ENCODE measurements at places on chromosomes 7 and 10.

- no peak for DNase-seq
Measured at GRCh38 chr7:151142686-151143040, 24.8 kb downstream of the GBX1 start.

DNA sequence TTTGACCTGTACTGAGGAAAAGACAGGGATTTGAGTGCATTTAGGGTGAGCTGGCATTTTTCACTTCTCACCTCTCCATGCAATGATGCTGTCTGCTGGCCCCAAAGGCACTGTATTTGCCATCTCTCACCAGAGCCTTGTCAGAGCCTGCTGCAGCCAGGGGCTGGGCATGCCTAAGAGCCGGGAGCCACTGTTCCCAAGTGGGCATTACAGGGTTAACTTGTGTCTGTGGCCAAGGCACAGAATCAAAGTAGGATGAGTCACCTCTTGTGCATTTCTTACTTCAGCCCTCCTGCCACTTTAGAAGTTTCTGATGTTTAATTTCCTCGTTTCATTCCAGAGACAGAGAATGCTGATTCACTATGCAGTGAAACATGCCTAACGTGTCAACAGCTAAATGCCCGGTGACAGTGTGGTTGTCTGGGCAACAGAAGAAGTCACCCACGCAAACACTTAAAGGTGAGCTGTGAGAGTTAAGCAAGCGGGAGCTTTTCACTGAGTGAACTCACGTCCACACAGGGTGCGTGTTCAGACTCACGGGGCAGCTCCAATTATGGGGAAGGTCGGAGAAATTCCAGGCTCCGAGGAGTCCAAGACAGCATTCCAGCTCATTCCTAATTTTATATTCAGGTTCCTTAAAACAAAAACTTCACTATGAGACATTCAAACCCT, 57.1 kb upstream of the IGFBP3 start:
- no peak for DNase-seq

DNA sequence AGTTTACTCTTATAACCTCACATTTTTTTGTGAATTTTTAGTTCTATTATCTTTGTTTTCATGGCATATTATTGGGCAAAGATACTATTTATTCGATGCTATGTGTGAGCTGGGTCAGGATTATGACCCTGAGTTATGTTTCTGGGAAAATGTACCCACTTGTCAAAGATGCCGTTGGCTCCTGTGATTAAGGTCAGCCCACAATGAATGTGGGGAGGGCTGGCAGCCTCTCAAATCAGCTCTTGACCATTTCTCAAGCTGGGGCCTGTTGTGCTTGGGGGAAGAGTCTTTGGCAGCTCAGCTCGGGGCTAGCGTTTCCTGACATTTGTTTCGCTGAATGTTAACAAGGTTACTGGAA, 97.5 kb downstream of the TCF7L2 start:
- DNase-seq = no peak

- DNase-seq = no peak
Measured at GRCh38 chr10:80472234-80473095, 18.4 kb downstream of the TSPAN14 start.

DNA sequence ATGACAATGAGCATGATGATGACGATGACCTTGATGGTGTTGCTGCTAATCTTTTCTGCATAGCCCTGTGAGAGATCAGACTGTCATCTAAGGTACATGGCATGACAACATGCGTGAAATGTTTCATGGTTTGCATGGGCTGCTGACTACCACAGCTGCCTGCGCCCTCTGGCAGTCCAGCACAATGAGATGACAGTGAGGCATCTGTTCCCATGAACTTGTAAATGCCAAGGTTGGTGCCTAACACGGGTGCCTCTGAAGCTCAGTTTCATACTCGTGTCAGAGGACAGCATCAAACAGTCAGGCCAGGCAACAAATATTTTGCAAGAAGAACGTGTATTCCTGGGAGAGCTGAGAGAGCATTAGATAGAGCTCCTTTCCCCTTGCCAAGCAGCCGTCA, 122.0 kb upstream of the PRKCQ start:
- DNase-seq = no peak

DNA sequence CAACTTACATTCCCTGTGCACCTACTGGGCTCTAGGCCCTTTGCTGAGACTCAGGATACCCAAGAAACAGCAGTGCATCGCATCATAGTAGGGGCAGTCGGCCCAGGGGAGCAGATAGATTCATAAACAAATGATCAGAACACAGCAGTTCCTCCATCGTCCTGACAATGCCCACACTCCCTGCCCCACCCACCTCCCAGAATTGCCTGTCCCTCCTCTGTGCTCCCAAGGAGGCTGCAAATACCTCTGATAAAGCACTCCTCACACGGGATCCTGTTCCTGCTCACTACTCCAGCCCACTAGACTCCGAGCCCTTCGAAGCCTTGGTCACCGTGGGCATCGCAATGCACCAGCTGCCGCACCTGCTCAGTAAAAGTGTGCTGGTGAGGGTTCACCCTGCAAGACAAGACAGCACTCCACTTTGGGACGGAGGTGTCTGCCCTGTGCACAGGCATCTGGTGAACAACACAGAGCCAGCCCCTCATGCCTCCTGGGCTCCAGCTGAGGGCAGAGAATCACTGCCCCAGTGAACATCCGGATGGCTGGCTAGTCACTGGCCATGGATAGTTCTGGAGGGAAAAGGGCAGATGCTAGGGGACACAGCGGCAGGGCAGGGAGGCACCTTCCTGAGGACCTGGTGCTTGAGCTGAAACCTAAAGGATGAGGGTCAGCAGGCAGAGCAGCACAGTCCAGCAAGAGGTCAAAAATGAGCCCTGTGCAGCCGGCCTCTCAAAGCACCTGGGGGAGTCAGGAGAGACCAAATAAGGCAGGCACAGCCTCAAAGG, 60.7 kb downstream of the TNS3 start:
- no peak for DNase-seq

- DNase-seq = no peak
Measured at GRCh38 chr10:132170561-132171361, 16.0 kb upstream of the DPYSL4 start.

GRCh38 chr7:82152858-82153257, 290.7 kb downstream of the CACNA2D1 start:
- DNase-seq = no peak

- DNase-seq = no peak
Measured at GRCh38 chr7:21364801-21365271, 63.0 kb upstream of the SP4 start.

GRCh38 chr7:33790746-33791145, 114.6 kb upstream of the BMPER start:
- DNase-seq = no peak

DNA sequence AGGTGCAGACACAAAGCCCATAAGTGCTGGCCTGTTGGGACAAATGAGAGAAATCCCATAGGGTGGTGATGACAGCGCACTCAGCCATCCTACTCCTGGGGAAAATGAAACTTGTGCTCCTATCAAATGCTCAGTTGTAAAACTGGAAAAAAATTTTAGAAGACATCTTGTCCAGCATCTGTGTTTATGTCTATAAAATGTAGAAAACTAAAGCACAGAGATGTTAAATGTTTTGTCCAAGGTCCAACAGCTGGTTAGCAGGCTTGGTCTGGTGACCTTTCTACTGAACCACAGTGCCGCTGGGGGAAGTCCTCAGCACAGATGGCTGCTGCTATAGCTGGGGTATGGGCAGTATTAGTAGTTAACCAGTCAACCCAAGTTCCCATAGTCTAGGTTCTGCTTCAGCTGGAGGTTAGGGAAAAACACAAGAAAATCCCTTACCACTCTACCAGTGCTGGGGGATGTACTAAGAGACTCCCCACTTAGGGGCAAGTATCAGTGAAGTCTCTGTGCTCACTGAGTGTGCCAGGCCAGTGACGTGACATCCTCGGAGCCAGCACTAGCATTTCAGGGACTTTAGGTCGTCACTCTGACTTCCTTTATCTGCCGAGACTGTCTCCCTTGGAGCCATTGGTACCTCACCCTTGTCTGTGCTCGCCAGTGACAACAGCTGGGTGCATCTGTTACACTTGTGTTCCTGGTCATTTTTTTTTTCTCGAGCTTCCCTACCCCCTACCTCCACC, 1.9 kb downstream of the TSPAN33 start:
- no peak for DNase-seq

DNA sequence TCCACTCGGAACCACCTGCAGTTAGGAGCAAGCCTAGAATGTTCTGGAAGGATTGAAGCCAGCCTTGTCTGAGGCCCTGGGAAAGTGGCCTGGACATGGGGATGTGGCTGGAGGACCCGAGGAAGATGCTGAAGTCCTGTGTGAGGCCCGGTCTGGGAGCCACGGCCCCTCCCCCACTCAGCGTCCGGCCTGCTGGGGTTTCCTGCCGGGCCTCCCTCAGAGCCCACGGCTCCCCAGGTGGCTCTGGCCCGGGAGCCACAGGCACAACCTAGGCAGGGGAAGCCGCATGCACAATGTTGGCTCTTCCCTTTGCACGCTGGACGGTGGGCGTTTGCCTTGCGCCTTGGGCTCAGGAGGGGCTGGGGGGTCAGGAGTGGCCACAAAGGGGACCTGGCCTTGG, 39.0 kb downstream of the UNCX start:
- DNase-seq = no peak

DNA sequence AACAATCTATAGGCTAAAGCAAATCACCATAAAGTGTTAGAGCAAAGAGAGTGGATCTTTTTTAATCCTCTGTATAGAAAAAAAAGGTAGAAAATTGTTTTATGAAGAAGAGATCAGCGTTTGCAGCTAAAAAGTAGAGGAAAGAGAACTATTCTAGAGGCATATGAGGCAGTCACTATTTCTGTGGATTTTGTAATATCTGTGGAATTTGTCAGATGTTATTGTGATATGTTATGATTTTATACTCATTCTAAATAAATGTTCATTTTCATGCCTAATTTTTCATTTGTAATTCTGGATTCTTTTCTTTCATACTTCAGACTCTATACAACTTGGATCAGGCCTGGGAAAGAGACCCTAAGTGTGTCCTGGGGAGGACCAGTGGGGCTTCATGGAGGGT, 295.0 kb upstream of the LYZL1 start:
- no peak for DNase-seq

DNA sequence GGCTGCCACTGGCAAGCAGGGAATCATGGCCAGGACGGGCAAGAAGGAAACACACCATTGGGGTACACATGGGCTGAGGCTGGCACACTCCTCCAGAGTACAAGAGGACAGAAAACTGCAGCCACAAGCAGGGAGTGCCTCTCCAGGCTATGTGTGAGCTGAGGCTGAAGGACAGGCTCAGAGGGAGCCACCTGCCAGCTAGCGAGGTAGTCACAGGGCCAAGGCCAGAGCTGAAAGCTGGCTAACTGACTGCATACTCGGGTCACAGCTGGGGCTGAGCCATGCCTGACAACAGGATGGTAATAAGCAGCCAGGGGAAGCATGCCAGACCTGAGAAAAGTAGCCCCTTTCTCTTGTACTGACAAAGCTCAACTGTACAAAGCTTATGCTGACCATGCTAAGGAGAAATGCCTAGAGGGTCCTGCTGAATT, 52.0 kb downstream of the KIF5B start:
- no peak for DNase-seq

GRCh38 chr7:27129729-27130539, 623 bp downstream of the HOXA4 start:
- DNase-seq = no peak

- DNase-seq = no peak
Measured at GRCh38 chr7:105685161-105685560, 103.9 kb upstream of the EFCAB10 start.
